ENCODE measurements at places on chromosomes 13 and 19. TPM values are rescaled to one million over a fixed set of nuclear protein-coding genes. Genes with fewer than 3 reads are reported as not detected.

SOHLH2 gene
- total RNA-seq = 0.54 TPM

WDR83 gene
- total RNA-seq = 10.5 TPM

STAP2 gene
- 32.3 TPM for total RNA-seq

DNA sequence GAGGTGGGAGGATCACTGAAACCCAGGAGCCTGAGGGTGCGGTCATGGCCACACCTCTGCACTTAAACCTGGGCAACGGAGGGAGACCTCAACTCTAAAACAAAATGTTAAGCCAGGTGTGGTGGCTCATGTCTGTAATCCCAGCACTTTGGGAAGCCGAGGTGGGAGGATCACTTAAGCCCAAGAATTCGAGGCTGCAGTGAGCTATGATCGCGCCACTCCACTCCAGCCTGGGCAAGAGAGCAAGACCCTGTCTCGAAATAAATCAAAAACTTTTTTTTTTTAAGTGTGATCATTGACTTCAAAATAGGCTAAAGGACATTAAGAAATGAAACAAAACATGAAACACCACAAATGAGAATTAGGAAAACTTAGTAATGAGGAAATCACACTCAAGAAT, 16.3 kb upstream of the ADPRHL1 start:
- H3K27me3 ChIP-seq = no peaks in the 10 kb centered on the region
- no peaks in the 10 kb centered on the region for H3K36me3 ChIP-seq
- H3K4me3 ChIP-seq = no peak overlapping the region
- no peak for DNase-seq
- H3K4me1 ChIP-seq = no peaks in the 10 kb centered on the region

GRCh38 chr13:22594041-22594440, 586.7 kb upstream of the SGCG start:
- no peak overlapping the region for H3K27ac ChIP-seq
- no peak overlapping the region for H3K4me3 ChIP-seq
- H3K36me3 ChIP-seq = no peaks in the 10 kb centered on the region
- peak; percentile 1 for DNase-seq
- H3K4me1 ChIP-seq = no peaks in the 10 kb centered on the region

GRCh38 chr19:48737360-48737998, 2.9 kb downstream of the RASIP1 start:
- DNase-seq = no peak
- no peak overlapping the region for H3K4me3 ChIP-seq
- H3K4me1 ChIP-seq = peaks cover 9% of the 10 kb centered on the region
- no peaks in the 10 kb centered on the region for H3K36me3 ChIP-seq

- no peak overlapping the region for H3K4me3 ChIP-seq
- no peaks in the 10 kb centered on the region for H3K4me1 ChIP-seq
- no peak for DNase-seq
These were observed 456.0 kb downstream of the TBC1D4 start for GRCh38 chr13:75025956-75026355.
